ENCODE measurements at places on chromosomes 4 and X.

DNA sequence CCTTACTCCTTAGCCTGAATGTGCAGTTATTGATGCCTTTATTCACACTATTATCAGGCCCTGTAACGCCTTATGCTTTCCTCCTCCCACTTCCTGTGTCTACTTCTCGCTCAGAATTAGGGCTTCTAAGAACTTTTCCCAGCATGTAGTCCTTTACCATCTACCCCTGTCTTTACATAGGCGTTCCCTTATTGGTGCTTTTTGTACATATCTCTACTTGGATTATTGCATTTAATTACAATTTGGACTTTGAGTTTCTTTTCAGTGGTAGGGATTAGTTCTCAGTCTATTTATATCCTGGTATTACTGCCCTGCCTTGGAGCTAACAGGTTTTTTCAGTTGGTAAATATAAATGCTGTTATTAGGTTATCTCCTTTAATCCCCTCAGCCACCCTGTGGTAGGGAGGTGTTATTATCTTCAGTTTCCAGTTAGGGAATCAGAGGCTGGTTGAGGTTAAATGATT lies 84.0 kb downstream of the RBPJ start:
- DNase-seq, result no peak

GRCh38 chr4:25879991-25880651 lies 17.3 kb upstream of the SEL1L3 start:
- DNase-seq, result no peak

GRCh38 chr4:33592701-33593100 lies 2651.6 kb downstream of the ARAP2 start:
- DNase-seq, result no peak

DNA sequence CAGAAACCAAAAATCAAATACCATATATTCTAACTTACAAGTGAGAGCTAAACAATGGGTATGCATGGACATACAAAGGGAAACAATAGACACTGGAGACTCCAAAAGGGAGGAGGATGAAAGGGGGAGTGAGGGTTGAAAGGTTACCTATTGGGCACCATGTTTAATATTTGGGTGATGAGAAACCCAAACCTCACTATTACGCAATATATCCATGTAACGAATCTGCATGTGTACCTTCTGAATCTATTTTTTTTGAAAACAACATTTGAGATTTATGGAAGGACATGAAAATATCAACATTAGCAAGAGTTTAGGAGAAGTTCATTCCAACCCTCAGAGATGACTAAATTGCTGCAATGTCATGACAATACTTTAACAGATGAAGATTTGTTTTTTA lies 586.1 kb downstream of the GBA3 start:
- DNase-seq, result no peak

DNA sequence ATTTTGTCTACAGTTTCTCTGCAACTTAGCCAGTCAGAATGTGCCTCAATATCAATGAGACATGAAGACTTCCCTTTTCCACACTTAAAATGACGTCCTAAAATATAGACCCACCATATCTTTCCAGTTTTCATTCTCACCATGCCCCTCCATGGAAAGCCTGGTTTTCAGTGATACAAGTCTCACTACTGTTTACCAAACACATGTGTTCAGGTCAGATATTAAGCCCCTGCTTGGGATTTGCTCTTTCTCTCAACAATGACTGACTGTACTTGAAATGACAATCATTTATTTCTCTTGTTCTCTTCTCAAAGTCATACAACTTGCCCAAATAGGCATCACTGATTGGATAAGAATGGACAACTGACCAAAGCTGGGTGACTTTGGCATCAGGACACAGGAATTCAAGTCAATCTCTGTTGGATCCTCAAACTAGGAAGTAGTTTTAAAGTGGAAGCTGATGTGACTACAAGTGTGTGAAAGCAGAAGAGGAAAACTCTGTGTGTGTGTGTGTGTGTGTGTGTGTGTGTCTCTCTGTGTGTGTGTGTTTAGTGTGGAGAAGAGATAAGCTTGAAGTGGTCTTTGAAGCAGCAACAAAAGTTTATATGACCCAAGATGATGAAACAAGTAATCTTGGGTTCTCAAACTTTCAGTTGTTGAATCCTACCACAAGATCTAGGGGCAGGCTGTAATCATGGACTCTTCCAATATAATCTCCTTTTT lies 217.4 kb upstream of the FGF13 start:
- no peak for DNase-seq

DNA sequence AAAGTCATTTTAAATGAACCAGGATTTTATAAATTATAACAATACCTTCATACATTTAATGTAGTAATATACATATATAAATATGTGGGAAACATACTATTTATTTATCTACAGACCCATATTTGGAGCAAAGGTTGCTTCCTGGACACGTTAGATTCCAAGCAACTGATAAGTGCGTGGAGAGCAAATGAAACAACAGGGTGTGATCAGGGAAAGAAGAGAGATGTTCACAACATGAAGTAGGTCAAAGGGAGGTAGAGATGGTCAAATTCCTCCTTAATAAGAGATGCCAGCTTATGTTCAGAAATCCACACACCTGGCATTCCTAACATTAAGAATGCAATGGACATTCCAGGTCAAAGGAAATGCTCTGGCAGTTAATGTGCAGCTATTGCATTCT lies 53.1 kb upstream of the HPGD start:
- no peak for DNase-seq

DNA sequence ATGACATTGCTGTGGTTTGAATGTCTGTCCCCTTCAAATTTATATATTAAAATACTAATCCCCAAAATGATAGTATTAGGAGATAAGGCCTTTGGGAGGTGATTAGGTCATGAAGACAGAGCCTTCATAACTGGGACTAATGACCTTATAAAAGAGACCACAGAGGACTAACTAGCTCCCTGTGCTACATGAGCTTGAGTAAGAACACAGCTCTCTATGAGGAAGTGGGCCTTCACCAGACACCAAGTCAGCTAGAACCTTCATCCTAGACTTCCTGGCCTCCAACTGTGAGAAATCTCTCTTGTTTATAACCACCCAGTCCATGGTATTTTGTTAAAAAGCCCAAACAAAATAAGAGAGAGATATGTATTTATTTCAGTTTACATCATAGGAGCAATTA lies 242.2 kb upstream of the CTSO start:
- DNase-seq, result no peak

DNA sequence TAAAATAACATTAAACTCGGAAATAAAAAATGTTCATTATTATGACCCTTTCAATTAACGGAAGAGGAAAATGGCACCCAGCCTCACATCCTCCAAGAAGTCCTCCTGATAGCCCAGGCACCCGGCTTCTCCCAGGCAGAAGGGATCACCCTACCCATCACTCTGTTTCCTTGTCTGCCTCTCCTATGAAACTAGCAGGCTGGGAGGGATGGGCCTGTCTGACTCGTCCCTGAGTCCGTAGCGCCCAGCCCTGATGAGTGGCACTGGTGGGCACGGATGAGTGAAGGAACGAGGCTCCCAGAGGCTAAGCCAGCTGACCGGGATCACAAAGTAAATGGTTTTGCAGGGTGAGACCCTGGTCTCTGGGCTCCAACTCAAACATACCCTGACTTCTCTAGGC lies 28.6 kb upstream of the KIAA0232 start:
- DNase-seq, result no peak

DNA sequence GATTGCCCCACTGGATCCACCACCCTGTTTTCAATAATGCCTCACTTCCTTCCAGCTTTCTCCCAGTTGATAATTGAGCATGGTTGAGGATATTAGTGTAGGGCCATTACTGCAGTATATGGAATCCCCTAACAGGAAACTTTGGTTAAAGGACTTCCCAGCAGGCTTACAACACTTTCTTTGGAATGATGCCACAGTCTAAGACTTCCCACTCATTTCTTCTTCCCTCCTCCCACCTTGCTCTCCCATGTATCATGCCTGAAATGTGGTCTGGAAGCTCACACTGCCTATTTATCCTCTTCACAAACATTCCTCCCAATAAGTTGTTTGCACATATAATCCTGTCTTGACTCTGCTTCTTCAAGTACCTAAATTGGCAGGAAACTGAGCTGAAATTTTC lies 863.3 kb downstream of the CENPC start:
- DNase-seq, result no peak

GRCh38 chr4:1044469-1045192 lies 33.2 kb downstream of the FGFRL1 start:
- DNase-seq, result no peak

GRCh38 chrX:103730796-103731493 lies 20.2 kb downstream of the TMEM31 start:
- no peak for DNase-seq

DNA sequence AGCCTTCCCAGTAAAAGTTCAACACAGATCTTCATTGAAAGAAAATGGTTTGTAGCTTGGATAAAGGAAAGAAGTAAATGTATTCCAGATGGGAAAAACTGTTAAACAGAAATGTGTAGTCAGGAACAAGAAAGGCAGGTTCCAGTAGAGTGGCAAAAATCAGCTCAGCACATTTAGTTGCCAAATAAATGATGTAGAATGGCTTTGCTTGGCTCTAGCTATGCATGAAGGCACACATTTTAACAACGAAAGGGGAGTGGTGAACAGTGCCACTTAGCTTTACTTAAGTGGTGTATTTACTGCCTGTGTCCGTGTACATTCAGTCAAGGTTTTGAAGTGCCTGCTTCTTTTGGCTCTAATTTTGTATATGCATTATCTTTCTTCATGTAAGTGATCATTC lies 644.5 kb upstream of the ATOH1 start:
- no peak for DNase-seq

DNA sequence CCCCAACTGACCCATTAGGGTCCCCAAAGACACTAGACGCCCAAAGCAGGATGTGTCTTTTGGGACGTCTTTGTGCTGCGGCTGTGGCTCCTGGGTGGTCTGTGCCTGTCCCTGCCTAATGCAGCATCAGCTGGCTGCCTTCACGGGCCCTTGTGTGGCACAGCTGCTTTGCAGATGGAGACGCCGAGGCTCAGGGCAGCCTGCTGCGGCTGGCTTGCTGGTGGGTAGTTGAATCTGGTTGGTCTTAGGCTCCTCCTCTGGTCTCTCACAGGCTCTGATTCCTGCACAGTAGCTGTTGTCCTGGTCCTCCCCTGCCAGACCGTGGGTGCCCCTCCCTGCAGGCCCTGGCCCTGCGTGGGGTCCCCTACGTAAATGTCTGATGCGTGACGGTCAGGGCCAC lies 8.1 kb downstream of the CPZ start:
- DNase-seq, result no peak

DNA sequence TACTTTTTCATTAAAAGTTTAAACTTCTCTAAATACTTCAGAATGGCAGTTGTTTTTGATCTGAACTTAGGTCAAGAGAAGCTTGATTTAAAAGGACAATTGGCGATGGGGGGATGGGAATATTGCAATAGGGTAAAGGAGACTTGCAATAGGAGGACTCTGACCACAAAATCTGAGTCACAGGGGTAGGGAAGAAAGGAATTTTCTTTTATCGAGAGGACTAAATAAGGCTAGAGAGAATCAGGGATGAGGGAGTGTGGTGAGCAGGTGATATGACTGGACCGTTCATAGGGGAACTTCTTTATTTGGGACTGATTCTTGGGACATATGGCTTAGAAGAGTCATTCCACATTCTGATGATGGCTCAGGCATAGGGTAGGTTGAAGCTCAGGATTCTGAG lies 1260.2 kb downstream of the ADGRL3 start:
- DNase-seq, result no peak

- DNase-seq, result no peak
These were observed 27.5 kb downstream of the TMEM47 start for GRCh38 chrX:34629572-34629971.

GRCh38 chrX:39451046-39451445 lies 646.7 kb downstream of the BCOR start:
- no peak for DNase-seq

GRCh38 chrX:40327085-40327484 lies 229.3 kb upstream of the BCOR start:
- DNase-seq, result no peak

- no peak for DNase-seq
These were observed 10.4 kb upstream of the G3BP2 start for GRCh38 chr4:75683482-75684155.

DNA sequence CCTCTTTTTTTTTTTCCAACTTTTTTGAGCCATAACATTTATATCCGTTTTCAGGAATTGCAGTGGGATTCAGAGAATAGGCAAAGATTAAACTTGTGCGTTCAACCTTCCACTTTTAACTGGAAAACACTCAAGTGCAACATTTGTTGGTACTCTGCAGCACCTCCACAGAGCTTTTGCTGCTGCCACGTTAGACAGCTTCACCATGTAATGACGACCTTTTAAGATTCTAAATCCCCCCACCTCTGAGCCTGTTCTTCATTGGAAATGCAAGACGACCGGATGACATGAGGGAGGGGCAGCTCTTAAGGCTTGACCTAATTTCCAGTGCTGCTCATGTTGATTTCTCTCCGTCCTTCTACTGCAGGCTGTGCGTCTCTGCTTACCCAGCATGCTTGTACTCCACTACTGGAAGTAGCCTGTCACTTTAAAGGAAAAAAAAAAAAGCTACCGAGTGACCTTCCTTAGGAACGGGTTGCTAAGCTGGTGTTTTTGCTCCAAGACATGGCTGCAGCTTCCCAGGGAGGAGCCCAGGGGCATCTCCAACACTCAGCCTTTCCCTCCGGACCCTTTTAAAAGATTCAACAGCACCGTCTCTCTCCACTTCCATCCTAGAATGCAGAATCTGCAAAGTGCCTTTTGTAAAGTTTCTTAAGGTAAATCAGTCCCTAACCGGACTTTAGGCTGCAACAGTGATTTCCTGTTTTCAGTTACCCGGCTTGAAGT lies at the start of gene CC2D2A:
Gene CC2D2A (plus strand): TSS at position 481 of the 726 bp plus-strand sequence. CDS start 6,051 bp downstream, outside the sequence.
- no peak for DNase-seq

- DNase-seq, result no peak
These were observed 317.7 kb downstream of the ARHGAP24 start for GRCh38 chr4:85792376-85793232.

DNA sequence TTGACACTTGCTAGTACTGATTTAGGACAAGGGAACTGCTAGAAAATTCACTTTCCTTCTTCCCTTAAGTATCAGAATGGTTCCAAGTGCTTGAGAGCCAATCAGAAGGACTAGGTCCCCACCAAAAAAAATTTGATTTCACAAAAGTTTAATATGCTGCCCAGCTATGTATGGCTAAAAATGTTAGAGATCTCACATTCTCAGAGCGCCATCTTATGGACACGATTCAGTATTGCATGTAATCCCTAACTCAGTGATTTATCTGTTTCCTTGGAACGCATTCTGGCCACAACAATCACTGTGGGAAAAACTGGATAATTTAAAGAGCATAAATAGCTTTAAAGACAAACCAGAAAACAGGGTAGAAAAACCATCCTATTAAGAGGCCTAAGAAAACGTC lies 255.1 kb upstream of the GPC4 start:
- DNase-seq, result peak; percentile 11

DNA sequence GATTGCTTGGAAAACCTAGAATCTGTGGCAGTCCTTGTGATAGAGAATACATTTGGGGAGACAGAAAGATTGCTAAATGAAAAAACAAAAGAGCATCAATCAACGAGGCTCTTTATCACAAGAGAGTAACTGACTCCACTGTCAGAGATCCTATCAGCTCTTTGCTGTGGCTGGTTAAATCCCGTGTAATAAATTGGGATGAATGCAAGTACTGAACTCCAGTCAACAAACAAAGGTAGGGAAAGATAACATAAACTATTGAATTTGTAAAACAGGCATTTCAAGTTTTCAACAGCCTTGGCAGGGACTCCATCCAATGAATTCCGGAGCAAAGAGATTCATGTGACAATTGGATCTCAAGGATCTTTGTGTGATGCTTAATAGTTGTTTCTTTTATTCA lies 21.3 kb downstream of the MMRN1 start:
- no peak for DNase-seq
